Iris pigment epithelial cell (primary cell): ENCODE measurements at places on chromosomes 13 and 19.

GRCh38 chr19:15288146-15288963, 44.0 kb downstream of the BRD4 start:
- no peak for DNase-seq

DNA sequence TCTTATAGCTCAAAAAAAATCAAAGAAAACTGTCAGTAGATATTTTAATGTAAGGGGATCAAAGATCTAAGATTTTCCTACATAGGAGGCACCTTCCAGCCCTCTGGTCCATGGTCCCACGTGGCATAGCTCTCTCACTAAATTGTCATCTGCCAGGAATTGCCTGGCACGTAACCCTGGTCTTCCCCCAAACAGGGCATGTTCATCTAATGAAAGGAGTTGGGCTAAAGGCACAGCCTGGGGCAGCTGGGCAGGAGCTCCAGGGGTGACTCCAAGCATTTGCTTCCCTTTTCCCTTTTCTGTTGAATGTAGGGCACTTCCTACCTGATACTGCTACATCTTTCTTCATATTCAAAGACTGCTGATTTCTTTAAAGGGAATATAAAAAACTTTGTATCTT, 148.7 kb downstream of the COL4A1 start:
- DNase-seq: no peak

DNA sequence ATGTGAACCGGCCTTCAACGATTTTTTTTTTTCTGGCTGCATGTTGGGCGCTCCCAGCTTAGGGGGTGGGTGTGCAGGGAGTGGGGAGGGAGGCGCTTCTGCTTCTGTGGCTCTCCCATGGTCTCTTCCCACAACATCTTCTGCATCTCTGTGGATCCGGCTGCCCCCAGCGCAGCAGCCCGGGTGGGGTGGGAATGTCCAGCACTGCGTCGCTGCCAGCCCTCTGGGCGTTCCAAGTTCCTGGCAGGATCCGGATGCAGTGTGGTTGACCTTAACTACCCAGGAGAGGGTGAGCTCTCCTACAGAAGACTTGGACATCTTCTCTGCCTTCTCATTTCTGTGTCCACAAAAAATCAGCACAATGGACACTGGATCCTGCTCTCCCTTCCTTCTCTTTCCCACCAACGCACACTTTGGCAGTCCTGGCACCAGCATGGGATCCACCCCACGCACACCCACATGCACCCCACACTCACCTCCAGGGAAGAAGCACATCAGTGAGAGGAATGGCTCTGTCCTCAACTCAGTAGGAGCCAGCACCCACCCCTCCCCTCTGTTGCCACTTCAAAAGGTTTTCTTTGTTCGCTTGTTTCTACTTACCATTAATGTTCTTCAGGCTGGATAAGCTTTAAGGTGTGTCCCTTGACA, 177.3 kb downstream of the COL4A1 start:
- no peak for DNase-seq

- peak; percentile 100 for DNase-seq
Measured at GRCh38 chr19:44890366-44891015, 563 bp upstream of the TOMM40 start.

DNA sequence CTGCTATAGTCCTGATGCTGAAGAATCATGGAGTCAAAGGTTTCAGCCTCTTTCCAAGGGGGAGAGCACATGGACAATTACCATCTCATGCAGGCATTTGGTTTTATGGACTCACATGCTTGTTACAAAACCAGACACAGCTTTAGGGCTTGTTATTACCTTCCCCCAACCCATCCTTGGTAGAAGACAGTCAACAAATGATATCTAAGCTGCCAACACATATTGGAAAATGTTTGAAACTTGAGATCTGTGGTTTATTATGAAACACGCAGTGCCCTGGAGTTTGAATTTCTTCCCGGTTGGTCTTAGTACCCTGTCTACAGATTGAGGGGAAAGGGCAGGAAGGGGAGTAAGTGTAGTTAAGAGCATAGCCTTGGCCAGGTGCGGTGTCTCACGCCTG, 12.5 kb upstream of the CYP2A6 start:
- peak; percentile 14 for DNase-seq

GRCh38 chr19:35212241-35212640, 16.3 kb downstream of the FAM187B start:
- no peak for DNase-seq

DNA sequence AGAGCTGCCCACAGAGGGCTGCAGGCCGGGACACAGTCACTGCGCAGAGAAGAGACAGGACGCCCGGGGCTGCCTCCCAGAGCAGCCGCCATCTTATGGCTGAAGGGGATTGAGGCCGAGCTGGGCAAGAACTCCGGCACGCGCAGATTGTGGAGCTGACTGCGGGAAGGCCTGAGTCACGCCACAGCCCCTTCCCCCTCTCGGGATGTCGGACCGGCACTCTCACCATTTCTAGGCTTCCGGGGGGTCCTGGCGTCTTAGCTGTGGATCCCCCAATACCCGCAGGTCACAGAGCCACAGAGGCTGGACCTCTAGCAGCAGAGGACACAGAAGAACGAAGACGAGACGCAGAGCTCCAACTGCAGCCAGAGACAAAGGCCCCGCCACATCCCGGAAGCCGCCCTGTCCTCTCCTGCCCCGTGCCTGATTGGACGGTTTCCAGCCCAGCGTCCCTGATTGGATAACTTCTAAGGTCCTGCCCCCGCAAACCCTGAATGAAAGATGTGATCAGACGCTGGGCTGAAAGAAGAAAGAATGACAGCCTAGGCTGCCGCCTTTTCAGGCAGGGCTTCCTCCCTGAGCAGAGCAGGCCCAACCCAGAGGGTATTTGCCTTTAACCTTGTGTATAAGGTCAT, at the start of gene ZNF43:
Gene ZNF43 (minus strand): TSS at position 373 of the 635 bp plus-strand sequence. CDS start 144 bp downstream, at position 229.
- peak; percentile 96 for DNase-seq

DNA sequence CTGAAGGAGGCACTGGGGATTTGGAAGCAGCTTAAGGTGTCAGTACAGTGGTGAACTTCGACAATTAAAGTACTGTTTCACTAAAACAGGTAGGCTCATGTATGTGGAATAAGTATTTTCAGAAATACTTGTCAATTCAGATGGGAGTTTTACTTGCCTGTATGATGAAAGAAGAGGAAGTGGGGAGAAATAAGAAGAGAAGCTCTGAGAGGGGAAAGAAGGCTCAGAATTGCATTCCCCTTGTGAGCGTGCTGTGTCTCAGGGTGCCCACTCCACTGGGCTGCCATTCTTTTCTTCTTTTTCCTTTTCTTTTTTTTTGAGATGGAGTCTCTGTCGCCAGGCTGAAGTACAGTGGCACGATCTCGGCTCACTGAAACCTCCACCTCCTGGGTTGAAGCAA, 38.6 kb upstream of the RNF17 start:
- DNase-seq: no peak

DNA sequence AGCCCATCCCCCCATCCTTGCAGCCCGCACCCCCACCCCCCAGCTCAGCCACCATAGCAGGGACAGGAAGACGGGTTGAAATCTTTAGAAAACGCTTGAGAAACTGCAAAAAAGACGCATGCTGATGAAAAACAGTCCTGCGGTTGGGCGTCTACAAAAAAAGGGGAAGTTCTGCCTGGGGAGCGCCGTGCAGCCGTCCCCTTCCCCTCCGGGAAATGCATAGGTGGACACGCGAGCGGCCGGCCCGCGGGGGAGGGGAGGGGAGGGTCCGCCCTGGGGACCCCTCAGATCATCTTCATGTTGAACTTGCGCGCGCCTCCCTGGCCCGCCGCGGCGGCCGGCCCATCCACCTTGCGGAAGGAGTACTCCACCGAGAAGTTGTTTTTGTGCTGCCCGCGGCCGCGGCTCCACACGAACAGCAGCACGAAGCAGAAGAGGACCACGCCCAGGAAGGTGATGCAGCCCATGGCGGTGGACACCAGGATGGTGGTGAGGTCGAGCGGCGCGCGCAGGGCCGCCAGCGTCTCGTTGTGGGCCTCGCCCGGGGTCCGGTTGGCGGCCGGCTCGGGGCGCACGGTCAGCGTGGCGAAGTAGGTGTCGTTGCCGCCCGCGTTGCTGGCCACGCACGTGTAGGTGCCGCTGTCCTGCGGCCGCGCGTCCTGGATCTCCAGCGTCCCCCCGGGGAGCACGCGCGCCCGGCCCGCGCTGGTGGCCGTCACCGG, 7.9 kb upstream of the PEAK3 start:
- DNase-seq: no peak

- DNase-seq: peak; percentile 74
Measured at GRCh38 chr19:41426952-41427646, at the start of gene B3GNT8. Gene B3GNT8 (minus strand): TSS chr19:41427374. CDS start chr19:41426778, 596 bp downstream.

GRCh38 chr13:110914081-110914330, 863 bp downstream of the ANKRD10 start:
- DNase-seq: peak; percentile 75

DNA sequence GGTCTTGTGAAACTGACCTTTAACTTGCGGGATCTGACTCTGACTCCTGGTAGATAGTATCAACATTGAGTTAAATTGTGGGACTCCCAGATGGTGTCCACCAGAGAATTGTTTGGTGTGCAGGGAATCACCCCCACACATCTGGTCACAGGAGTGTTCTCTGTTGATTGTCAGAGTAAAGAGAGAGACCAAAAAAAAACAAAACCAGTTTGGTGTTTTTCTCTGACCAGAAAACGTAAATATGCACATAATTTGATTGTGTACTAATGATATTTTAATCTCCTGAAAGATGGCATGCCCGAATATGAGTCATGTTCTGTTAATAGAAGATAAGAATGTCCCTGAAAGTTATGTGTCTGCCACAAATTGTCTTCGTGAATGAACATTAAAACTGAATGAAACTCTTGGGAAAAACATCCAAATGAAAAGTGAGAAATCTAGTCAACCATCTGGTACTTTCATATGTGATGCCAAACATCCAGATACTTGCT, 118.5 kb upstream of the GPC6 start:
- no peak for DNase-seq

- DNase-seq: no peak
Measured at GRCh38 chr19:41299046-41299754, 10.8 kb upstream of the CCDC97 start.

DNA sequence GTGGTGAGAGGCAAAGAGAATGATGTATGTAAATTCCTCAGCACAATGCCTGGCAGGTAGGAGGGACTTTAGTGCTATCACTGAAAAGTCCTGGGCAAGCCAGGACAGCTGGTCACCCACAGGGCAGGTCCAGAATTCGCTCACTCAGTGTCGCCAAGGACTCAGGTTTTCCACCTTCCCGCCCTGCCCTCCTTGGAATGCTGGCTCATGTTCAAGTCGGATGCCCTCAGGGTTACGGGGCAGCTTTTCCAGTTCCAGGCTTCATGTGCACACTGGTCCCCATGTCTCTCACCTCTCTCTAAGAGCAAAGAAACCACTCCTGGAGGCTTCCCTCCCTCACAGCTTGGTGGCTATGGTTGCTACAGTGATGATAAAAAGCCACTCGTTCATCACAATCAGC, 24.8 kb upstream of the NAXD start:
- no peak for DNase-seq

- DNase-seq: peak; percentile 54
Measured at GRCh38 chr19:36136964-36137686, 2.7 kb upstream of the CAPNS1 start.
